ENCODE measurements at places on chromosomes 3 and 15.

GRCh38 chr3:32220006-32220405 lies 18.5 kb upstream of the CMTM8 start:
- DNase-seq: no peak

GRCh38 chr15:70647396-70647795 lies 116.0 kb downstream of the UACA start:
- DNase-seq: no peak

DNA sequence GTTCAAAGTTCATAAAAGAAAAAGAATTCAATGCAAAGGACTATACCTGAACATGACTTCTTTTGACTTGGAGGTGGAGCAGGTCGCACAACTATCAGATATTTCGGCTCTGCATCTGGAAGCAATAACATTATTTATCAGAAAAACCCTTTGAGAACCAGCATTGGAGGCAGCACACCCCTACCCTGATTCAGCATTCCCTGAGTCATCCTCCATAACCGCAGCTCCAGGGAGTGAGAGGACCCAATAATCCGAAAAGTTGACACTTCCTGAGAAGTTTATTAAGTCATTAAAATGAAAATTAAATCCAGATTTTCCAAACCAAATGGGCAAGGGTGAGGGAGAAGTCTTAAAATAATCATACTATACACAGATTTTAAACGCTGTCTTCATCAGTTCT lies 90.6 kb downstream of the ABI3BP start:
- no peak for DNase-seq

GRCh38 chr3:167066977-167067786 lies 312.9 kb downstream of the ZBBX start:
- DNase-seq: peak; percentile 89

- no peak for DNase-seq
Observed at GRCh38 chr3:181417748-181418147, 294.0 kb upstream of the SOX2 start.

DNA sequence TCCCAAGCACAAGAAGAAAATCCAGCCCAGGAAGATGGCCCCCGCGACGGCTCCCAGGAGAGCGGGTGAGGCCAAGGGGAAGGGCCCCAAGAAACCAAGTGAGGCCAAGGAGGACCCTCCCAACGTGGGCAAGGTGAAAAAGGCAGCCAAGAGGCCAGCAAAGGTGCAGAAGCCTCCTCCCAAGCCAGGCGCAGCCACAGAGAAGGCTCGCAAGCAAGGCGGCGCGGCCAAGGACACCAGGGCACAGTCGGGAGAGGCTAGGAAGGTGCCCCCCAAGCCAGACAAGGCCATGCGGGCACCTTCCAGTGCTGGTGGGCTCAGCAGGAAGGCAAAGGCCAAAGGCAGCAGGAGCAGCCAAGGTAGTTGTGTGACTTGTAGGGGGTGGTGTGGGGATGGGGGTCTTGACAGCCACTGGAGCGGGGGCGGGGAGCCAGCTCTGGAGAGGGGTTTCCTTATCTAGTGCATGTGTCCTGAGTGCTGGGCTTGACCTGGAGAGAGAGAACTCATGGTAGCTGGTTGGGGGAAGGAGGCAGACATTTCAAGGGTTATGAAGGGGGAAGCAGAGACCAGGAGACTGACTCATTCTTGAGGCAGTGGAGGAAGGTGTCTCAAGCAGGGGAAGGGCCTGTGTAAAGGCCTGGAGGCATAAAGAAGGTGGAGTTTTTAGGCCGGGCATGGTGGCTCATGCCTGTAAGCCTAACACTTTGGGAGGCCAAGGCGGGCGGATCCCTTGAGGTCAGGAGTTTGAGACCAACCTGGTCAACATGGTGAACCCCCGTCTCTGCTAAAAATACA lies 6.2 kb downstream of the H1-8 start:
- DNase-seq: no peak

- no peak for DNase-seq
Observed at GRCh38 chr15:29021857-29022256, 136.1 kb downstream of the APBA2 start.

GRCh38 chr3:140822401-140823047 lies 119.1 kb upstream of the SLC25A36 start:
- no peak for DNase-seq

DNA sequence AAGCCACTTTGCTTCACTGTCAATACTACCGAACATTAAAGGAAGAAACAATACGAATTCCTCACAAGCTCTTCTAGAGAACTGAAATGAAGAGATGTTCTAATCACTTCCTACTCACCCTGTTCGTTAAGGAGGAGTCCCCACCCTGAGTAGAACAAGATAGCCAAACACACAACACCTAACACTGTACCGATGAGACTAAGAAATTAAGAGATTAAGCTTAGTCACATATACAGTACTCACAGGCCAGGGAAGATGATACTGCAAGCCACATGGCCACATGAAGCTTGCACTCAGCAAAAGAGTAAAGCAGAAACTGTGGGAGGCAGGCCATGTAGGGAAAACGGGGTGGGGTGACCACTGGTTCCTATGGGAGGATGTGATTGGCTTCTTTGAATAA lies 48.0 kb downstream of the CGGBP1 start:
- no peak for DNase-seq
